ENCODE measurements at places on chromosomes 5 and 9. TPM values are rescaled to one million over a fixed set of nuclear protein-coding genes. Genes with fewer than 3 reads are reported as not detected.

Gene ANKRD31
- total RNA-seq, result under 0.01 TPM

Gene SOHLH1
- not detected for total RNA-seq

Gene WDR38
- not detected for total RNA-seq

Gene MOCS2
- 42.2 TPM for total RNA-seq

Gene ARHGEF28
- total RNA-seq, result 32.6 TPM

Gene PCDHGA6
- 6.3 TPM for total RNA-seq

Gene FCN2
- total RNA-seq, result not detected

Gene EGFLAM
- 3.0 TPM for total RNA-seq

All from smooth muscle cell of trachea (primary cell).